ENCODE measurements at places on chromosomes 11 and 22.

DNA sequence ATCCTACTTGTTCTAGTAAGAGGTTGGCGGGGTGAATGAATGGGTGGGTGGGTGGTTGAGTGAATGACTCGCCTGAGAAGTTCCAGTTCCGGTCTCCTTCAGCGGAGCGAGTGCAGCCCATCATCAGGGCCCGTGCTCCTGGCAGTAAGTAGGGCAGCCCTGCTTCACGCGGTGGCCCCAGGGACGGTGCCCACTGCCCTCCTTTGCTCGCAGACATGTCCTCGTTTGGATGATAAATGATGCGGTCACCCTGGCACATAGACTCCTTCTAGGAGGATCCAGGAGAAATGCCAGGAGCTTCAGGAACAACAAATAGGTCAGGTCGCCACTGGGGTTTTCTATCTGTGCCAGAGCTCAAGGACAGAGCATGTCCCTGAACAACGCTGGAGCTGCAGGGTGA is 370.8 kb downstream of the CTTN start:
- no peak for DNase-seq

- DNase-seq, result no peak
These were observed 60.4 kb upstream of the HSPA8 start for GRCh38 chr11:123122341-123122740.

DNA sequence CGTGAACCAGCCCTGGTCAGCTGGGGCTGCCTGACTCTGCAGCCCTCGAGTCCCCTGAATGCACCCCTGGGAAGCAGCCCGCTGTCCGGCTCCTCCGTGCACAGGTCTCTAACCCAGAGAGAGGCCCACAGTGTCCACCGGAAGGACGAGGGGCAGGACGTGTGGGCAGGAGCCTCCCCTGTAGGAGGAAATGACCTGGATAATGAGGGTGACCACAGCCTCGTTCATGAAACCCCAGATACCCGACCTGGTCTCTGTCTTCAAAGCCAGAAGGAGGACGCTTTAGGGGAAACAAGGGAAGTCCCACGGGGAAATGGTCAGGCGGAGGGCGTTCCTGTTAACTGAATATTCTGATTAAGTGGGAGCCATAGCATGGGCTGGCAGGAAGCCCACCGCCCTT is 23.3 kb downstream of the LIF start:
- no peak for DNase-seq

DNA sequence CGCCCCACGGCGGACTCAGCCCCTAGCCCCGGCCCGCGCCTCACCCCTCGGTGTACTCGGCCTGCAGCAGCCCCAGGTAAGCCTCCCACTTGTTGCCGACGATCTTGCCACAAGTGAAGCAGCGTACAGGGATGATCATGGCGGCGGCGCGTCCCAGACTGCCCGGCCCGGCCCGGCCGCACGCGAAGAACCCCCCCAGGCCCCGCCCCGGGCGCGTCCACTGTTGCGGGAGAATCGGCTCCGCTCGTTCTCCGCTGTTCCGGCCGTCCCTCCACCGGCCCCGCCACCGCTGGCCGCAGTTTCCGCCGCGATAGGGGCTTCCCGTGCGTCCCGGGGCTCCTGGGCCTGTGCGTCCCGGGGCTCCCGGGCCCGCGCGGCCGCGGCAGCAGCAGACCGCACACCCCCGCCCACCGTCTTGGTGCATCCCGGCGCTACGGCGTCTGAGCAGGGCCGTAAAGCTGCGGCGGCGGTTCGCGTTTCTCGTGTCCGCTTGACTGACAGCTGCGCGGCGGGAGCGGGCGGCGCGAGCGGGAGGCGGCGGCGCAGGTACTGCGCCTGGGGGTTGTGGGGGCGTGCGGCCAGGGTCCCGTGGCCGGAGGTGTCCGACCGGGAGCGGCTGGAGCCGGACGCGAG is at the start of the genes POLR2L and TSPAN4:
TSS of gene POLR2L (minus strand) at position 160 of the 633 bp plus-strand sequence. CDS start at position 139, 21 bp downstream.
TSS of gene TSPAN4 (plus strand) at position 483 of the 633 bp plus-strand sequence. CDS start 7,453 bp downstream, outside the sequence.
- peak; percentile 83 for DNase-seq

DNA sequence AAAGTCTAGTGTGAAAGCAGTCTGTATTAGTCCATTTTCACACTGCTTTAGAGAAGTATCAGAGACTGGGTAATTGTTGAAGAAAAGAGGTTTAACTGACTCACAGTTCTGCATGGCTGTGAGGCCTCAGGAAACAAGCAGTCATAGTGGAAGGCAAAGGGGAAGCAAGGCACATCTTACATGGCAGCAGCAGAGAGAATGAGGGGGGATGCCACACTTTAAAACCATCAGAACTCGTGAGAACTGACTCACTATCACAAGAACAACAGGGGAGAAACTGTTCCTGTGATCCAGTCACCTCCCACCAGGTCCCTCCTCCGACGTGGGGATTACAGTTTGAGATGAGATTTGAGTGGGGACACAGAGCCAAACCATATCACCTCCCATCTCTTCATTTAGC is 13.8 kb upstream of the TUBA8 start:
- DNase-seq, result no peak

DNA sequence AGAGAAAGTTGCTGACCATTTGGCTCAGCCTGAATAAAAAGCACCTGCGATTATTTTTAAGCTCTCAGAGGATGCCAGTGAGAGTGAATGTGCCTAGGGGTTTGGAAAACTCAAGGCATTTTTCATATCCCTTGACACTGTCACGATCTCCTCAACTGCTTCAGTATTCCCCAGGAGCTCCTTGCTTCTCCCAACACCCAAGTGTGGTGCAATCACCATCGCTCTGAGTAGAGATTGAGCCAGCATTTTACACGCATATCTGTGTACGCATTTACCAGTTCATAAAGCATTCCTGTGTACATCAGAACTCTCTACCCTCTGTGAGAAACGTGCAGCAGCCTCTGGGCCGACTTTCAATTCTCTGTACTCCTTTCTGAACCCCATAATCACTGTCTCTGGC is 1.3 kb downstream of the SRRD start:
- no peak for DNase-seq

GRCh38 chr11:100824041-100824809 is 137.1 kb downstream of the ARHGAP42 start:
- no peak for DNase-seq

DNA sequence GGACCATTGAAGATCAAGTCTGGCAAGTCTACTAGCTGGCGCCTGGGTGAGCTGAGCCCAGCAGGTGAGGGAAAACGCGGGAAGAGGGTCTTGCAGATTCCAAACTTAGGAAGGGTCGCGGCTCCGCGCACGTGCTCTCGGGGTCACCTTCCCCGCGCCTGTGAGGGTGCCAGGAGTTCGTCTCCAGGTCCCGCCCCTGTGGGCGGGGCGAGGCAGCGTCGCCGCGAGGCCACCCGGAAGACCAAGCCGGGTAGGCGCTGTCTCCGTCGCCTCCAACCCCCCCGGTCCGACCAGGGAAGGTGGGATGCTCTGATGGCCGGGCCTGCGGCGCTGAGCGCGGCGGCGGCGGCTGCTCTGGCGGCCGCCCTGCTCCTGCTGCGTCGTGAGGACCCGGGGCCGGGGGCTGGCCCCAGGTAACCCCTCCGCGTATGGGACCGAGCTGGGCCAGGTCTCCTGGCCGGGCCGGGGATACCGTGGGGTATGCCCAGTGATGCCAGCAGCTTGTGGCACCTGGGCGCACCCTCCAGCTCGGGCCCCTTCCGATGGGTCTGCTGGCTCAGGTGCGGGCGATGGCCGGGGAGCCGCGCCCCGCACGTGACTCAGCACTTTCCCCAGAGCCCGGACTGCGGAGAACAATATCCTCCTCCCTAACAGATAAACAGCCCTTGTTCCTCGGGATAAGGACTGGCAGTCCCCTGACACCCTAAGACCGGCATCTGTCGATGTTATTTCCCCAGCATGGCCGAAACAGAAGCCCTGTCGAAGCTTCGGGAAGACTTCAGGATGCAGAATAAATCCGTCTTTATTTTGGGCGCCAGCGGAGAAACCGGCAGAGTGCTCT is at the start of gene HTATIP2:
TSS of gene HTATIP2 (plus strand) at position 215 of the 841 bp plus-strand sequence. CDS start at position 739, 524 bp downstream.
- peak; percentile 65 for DNase-seq
